ENCODE measurements at places on chromosomes 4 and X. TPM values are rescaled to one million over a fixed set of nuclear protein-coding genes. Genes with fewer than 3 reads are reported as not detected.

- no peak for DNase-seq
Observed at GRCh38 chr4:108540536-108540935, 79.8 kb upstream of the RPL34 start.

DNA sequence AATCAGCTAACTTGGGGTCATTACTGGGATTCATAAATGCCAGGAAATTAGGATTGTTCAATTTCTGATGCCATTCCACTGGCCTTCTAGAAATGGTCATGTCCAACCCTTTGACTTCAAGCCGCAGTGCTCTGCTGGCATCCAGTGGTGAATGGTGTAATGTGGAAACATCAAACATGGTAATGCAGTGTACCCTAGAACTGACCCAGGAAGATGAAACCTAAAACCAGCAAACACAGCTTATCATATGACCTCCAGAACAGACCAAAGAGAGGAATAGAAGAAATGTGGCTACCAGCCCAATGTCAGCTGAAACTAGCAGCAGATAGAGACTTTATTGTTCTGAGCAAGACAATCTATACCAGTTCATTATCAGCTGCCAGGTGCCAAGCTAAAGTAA lies 13.8 kb downstream of the CXCL13 start:
- no peak for DNase-seq

- no peak for DNase-seq
Observed at GRCh38 chrX:47515941-47516665, 33.1 kb upstream of the ZNF41 start.

- no peak for DNase-seq
Observed at GRCh38 chr4:111963158-111963700, 182.0 kb upstream of the FAM241A start.

- no peak for DNase-seq
Observed at GRCh38 chr4:37612811-37613210, 73.4 kb downstream of the RELL1 start.

DNA sequence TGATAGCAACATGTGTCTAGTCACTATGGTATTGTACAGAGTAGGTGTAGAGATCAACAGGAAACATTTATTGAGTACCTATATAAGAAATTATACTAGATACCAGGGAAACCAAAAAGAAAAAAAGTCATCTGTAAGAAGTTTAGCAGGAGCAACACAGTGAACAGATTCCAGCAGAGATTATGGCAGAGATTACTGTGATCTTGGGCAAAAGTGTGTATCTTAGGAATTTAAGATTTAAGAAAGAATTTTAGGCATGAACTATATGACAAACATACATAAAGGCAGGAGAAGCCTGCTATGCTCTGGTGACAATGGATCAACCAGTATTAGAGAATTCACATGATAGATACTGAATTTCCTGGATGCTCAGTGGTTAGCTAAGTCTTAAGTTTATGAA lies 37.9 kb downstream of the SNCA start:
- no peak for DNase-seq

DNA sequence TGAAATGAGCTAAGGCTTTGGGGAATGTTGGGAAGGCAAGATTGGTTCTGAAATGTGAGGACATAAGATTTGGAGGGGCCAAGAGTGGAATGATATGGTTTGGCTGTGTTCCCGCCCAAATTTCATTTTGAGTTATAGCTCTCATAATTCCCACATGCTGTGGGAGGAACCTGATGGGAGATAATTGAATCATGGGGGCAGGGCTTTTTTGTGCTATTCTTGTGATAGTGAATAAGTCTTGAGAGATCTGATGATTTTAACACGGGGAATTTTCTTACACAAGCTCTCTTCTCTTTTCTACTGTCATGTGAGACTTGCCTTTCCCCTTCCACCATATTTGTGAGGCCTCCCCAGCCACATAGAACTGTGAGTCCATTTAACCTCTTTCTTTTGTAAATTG lies 157.6 kb upstream of the C1QTNF7 start:
- no peak for DNase-seq

DNA sequence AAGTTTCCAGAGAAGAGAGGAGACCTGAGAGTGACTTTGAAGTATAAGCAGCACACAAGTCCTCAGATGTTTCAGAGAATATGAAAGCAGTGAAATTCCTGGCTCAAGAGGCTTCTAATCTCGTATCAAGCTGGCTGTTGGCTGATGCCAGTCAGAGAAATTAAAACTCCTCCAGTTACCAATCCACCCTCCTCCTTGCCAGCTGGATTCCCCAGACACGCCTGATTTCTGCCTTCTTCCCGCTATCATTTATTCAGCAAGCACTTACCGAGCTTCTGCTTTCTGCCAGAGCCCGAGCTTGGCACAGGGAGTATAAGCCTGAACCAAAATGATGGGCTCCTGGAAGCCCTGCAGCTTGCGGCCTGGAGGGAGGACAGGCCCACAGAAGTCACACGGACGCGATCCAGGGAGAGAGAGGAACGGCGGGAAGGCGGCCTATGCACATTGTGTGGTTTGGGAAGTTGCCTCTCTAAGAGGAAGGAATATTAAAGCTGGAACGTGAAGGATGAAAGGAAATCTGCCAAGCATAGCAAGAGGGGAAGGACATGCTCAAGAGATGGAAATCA lies 102.4 kb upstream of the TBL1X start:
- DNase-seq, result no peak

NKX6-1 gene
- total RNA-seq, result 1.2 TPM

DNA sequence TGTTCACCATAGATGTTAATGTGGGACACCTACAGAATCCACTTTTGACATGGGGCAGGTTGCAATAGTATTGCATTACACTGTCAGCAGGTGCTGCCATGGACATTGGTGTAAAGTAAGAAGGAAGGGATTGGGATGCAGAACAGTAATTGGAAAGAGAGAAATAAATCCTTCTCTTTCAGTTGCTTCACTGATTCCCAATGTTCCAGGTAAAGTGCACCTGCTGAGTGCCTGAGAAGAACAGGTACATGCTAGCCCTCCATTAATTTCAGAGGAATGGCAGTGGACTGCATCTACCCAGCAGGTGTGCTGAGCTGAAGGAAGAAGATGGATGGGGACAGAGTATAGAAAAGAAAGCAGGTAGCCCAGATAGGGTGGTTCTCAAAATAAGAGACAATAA lies 248.5 kb downstream of the TENM3 start:
- DNase-seq, result no peak

- DNase-seq, result no peak
Observed at GRCh38 chr4:11194431-11194830, 234.3 kb downstream of the HS3ST1 start.

CXorf49 gene
- not detected for total RNA-seq

DNA sequence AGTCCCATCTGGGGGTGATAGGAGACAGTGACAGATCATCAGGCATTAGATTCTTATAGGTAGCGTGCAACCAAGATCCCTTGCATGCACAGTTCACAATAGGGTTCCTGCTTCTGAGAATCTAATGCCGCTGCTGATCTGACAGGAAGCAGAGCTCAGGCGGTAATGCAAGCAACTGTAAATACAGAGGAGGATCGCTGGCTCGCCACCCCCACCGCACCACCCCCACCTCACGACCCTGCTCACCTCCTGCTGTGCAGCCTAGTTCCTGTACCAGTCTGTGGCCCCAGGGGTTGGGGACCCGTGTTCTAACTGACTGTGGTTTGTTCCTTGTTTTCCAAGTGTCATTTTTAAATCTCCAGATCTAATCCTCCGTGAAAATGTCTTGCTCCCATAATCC lies 89.0 kb upstream of the MAPK10 start:
- no peak for DNase-seq

DNA sequence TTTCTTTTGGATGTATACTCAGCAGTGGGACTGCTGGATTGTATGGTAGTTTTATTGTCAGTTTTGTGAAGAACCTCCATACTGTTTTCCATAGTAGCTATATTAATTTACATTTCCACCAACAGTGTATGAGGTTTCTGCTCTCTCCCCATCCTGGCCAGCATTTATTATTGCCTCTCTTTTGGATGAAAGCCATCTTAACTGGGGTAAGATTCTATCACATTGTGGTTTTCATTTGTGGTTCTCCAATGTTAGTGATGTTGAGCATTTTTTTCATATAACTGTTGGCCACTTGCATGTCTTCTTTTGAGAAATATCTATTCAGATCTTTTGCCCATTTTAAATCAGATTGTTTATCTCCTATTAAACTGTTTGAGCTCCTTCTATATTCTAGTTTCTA lies 27.6 kb downstream of the QRFPR start:
- DNase-seq, result no peak

DNA sequence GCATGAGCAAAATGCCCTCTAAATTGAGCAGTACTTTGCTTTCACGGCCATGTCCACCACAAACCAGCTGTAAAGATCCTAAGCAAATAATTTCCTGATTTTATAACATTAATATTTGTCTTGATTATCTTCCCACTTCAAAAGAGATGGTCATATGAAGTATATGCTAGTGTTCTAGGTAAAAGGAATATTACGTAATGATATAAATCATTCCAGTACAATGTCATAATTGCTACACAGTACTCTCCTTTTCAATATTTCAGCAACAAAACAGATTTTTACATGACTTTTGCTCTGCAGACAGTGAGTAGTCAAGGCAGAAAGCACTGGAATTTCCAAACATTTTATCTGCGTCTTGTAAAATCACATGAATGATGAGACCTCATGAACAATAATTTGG lies 572.8 kb upstream of the FRG1 start:
- no peak for DNase-seq

TBC1D8B gene
- total RNA-seq, result 7.9 TPM

DNA sequence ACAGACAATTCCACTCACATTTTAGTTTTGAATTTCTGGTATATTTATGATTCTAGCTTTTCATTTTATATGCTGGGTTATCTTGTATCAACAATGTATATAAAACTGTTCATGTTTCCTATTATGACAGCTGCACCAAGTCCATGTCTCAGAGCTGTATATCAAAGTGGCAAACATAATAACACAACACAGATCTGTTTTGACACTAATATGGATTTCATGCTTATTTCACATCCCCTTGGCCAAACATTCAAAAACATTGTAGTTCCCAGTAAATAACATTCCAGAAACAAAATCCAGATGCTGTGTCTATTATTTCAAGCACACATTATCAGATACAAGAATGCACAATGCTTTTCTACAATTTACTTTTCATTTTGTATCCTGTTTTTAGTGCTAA lies 380.6 kb upstream of the MAGEB2 start:
- no peak for DNase-seq

- DNase-seq, result no peak
Observed at GRCh38 chrX:17527922-17528321, 152.9 kb downstream of the NHS start.

DCAF12L2 gene
- 0.14 TPM for total RNA-seq

Measured in thoracic aorta (tissue), 2 donors.